ENCODE measurements at places on chromosomes 3 and 15. TPM values are rescaled to one million over a fixed set of nuclear protein-coding genes. Genes with fewer than 3 reads are reported as not detected.

GRCh38 chr3:69085833-69086722 lies 1.3 kb downstream of the ARL6IP5 start:
- DNase-seq, result peak; percentile 93

DNA sequence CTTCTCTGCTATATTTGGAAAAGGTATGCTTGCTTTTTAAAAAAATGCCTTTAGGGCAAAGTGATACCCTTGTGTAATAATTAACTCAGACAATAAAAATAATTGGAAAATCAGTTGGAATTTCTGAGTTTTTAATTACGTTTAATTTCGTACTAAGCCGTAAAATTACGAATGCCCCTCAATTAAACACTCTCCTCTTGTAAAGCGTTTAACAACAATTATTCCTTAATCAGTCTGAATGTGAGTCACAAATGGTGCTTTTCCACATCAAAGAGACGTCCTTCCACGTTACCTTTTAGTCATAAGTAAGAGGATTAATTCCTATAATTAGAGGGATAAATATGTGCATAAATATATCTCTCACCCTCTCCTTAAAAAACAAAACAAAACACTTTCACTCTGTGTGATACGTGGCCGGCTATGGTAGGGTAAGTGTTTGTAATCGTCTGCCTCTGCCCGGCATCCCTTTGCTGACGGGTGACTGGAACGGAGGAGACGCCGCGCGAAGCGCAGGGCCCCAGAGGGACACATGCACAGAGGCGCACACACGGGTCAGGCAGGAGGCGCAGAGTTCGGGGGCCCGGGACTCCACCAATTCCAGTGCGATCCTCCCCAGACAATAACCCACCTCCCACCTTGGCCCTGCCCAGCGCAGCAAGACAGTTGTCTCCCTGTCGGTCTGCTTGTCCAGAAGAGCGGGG lies 9.7 kb upstream of the MEIS2 start:
- peak; percentile 41 for DNase-seq

Gene CLDN18
- total RNA-seq, result not detected

GRCh38 chr3:5390221-5390620 lies 202.7 kb downstream of the EDEM1 start:
- no peak for DNase-seq

DNA sequence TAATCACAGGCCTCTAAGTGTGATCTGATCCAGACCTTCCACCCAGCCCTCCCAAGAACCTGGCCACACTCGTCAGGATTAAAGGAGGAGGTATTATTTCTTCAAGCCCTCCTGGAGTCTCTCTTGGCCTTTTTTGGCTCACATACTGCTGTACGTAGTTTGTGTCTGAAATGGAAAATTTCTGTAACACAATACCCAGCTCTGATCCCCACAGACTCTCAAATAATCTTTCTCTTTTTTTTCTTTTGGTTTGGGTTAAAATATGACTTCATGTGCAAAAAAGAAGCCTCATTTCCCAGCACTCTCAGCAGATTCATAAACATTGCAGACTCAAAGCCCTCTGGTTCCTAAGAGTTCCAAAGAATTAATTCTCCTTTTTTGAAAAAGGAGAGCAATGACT lies 96.5 kb upstream of the PHLDB2 start:
- peak; percentile 15 for DNase-seq

Gene NRROS
- 2.5 TPM for total RNA-seq

- peak; percentile 94 for DNase-seq
These were observed at the start of gene IQGAP1 for GRCh38 chr15:90387534-90388461. IQGAP1 (plus strand) TSS chr15:90388242; CDS start chr15:90388342, 100 bp downstream.

DNA sequence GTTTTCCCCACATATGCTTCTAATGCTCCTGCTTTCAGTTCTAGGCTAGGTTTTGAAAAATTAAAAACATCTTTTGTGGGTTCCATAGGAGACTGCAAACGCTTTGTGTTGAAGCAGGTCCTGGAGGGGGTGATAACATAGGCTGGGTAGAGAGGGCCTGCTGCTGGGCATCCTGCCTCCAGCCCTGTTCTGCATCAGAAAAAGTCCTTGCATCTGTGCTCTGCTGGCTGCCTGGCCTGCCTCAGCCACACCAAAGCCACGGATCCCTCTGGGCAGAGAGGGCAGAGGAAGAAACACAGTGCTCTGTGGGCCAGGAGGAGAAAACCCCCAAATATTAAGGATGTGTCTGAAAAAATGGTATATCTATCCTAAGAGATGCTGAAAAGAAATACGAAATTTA lies 3.9 kb upstream of the ARPP21 start:
- no peak for DNase-seq

Gene ROBO1
- total RNA-seq, result 19.5 TPM

DNA sequence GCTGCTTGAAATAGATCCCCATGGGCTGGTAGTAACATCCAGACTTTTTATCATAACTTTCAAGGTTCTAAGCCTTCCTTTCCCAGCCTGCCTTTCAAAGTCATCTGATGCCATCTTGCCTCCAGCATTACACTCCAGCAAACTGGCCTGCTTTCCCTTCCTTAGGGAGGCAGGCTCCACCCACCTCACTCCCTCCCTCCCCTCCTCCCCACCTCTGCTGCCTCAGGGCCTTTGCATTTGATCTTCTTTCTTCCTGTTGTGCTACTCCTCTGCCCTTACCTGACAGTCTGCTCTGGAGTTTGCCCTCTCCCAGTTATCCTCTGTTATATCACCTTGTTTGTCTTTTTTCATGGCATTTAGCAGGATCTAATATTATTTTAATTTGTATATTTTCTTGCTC lies 319.5 kb downstream of the KCNH8 start:
- DNase-seq, result no peak

Data from Daoy (cell line).